Cortex of kidney (tissue), 1 donor: ENCODE measurements at places on chromosomes 5 and 9.

DNA sequence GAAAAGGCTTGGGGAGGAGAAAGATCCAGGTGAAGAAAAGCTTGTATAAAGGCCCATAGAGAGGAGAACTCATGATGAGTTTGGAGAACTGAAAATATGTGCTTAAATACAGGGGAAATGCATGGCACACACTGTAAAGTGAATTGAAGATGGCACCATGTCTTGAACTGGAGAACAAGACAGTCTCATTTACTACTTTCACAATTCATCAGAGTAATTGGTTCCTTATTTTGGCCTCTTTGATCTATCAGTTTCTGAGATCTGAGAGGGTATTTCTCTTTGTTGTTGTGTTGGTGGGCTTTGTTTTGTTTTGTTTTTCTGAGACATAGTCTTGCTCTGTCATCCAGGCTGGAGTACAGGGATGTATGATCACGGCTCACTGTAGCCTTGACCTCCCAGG lies 98.2 kb downstream of the CEMIP2 start:
- DNase-seq, result no peak

GRCh38 chr5:4520559-4520958 lies 619.6 kb upstream of the ADAMTS16 start:
- no peak for DNase-seq

- DNase-seq, result no peak
Measured at GRCh38 chr9:87674565-87675299, 51.2 kb upstream of the CTSL start.

DNA sequence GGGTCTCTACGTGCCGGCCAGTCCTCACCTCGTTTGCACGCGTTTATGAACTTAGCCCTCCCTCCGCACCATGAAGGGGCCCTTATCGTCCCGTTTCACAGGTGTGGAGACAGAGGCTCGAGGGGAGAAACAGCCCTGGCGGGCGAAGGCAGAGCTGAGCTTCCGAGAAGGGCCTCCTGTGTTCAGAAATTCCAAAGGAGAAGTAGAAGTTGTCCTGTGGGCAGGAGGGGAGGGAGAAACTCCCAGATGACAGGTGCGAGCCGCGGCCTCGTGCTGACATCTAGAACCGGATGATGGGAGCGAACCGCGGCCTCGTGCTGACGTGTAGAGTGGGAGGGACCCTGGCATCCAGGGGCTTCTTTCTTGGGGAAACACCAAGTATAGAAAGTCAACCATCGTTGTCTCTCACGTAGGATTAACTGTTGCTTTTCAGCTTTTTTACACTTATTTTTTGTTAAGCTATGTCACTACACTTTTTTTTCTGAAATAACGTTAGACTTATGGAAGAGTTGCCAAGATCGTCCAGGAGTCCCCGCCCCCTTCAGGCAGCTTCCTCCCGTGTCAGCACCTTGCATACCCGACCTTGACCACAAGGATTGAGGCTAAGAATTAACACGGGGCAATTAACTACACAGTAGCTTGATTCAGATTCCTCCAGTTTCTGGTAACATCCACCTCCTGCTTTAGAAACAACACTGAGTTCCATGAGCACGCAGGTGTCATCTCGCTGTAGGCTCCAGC lies 42.8 kb upstream of the NKD2 start:
- no peak for DNase-seq

GRCh38 chr5:97072696-97073095 lies 69.7 kb downstream of the LIX1 start:
- no peak for DNase-seq

DNA sequence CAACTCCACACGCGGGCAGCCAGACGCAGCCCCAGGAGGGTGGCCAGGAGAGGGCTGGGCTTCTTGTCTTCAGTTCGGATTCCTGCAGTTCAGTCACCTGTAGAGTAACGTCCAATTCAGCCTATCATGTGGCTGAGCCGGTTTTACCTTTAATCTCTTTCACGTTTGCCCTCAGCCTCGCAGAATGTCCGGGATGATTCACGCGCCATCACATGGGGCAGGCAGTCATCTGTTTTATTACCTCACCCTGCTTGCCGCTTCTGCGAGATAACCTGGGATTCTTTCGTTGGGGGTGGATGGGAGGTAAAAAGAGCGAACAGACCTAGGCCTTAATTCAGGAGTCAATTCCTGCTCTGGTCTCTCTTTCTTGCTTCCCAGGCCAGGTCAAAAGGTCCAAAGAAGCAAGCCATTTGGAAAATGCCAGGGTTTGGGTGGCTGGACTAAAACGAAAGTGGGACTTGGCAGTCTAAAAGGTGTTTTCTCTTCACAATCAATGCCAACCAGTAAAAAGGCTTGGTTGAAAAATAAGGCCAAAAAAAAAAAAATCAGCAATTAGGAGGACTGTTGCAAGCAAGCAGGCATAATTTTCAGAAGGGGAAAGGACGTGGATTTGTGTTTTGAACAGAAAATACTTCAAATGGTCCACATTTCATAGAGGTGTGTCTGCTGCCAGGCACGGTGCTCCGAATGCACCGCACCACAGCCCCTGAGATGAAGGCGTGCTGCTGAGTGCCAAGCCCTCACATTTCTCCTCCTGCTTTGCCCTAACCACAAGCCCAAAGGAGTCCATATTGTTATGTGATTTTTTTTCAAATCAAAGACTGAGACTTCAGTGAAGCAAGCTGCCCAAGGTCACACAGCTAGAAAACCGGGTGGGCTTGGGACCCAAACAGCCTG lies 2.8 kb upstream of the WWC1 start:
- no peak for DNase-seq

- no peak for DNase-seq
Measured at GRCh38 chr5:163504079-163504931, 1.1 kb upstream of the MAT2B start.

GRCh38 chr5:157354800-157355199 lies 88.9 kb downstream of the CYFIP2 start:
- no peak for DNase-seq

GRCh38 chr5:84603568-84604185 lies 219.0 kb upstream of the EDIL3 start:
- no peak for DNase-seq

DNA sequence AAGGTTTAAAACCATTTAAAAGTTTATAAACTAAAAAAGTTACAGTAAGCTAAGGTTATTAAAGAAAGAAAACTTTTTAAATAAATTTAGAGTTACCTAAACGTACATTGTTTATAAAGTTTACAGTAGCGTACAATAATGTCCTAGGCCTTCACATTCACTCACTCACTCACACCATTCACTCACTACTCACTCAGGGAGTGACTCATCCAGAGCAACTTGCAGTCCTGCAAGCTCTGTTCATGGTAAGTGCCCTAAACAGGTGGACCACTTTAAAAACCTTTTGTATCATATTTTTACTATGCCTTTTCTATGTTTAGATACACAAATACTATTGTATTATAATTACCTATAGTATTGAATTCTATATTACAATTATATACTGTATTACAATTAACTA lies 190.8 kb upstream of the RASA1 start:
- DNase-seq, result no peak

DNA sequence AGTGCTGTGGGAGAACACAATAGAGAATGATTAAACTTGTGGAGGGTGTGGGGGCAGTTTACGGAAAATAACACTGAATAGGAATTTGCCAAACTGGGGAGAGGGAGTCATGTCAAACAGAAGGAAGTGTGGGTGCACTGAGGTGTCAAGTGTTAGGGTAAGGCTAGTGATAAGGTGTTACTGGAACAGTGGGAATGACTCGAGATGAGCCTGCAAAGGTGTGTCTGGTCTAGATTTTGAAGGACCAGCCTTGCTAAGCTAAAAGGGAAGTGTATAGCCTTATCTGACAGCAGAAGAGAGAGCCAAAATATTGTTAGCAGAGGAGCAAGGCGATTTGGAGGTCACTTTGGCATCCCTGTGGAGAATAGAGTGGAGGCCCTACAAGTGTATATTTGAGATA lies 4.2 kb downstream of the CNOT6 start:
- no peak for DNase-seq

DNA sequence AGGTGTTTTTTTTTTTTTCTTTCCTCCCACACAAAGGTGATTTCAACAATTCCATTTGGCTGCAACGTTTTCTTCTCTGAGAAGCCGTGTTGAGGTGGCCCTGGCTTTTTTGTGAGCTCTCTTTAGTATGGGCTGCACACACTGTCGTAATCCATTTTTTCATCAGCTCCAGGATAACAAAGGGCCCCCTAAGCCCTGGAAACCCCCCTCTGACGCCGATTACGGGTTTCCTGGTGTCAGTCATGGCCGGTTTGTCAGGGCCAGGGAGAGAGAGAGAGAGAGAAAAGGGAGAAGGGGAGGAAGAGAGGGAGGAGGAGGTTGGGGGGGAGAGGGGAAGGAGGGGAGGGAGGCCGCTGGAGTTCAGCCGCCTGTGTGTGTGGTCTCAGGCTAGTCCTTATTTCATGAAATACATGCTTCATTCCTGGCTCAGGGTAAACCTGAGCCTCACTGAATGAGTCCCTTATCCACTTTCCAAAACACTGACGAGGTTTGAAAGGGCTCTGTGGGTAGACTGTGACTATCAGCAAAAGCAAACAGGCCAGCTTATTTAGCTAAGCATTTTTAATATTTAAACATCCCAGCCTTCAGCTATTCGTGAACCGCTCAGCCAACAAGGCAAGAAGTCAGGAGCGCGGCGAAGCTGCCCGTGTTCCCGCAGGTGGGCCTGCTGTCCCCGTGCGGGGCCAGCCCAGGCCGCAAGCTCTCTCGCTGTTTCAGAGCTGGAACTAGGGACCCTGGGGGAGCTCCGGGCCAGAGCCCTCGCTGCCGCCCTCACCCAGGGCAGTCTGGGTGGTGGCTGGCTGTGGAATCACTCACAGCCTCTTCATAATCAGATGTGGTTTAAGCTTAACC lies 172.8 kb downstream of the ERCC6L2 start:
- DNase-seq, result no peak

DNA sequence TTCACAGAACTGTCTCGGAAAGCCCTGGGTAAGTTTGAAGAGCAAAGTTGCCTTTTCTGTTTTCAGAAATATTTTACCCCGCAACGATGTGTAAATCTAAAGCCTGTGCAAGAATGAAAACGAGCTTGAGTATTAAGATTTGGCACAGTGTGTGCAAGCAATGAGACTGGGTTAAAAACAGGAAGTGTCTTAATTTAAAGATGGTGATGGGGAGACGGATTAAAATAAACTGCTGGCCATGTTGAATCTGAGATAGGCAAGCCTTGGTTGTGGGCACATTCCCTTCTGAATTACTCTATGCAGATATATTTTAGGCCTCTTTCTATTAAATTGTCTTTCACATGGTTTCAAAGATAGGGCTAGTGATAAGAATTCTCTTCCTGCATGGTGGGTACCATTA lies 294.2 kb upstream of the DMRT1 start:
- no peak for DNase-seq

DNA sequence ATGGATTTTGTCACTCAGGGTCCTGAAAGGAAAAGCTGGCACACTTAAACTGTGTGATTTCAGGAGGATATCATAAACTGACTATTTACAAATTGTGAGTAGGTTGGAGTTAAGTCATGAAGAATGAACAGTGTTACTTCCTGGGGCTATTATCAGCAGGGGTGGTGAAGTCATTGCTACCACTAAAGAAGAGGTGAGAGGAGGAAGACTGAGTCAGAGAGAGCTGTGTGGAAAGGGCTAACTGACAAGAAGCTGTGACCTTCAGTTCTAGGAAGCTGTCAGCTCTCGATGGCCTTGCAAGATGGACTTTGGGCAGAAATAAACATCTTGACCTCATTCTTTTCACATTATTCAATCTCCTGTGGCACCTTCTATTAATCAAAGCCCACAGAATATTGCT lies 72.3 kb upstream of the STARD4 start:
- no peak for DNase-seq
